ENCODE measurements at places on chromosomes 16 and 17.

- DNase-seq = no peak
Observed at GRCh38 chr16:23502466-23502865, 7.8 kb downstream of the GGA2 start.

DNA sequence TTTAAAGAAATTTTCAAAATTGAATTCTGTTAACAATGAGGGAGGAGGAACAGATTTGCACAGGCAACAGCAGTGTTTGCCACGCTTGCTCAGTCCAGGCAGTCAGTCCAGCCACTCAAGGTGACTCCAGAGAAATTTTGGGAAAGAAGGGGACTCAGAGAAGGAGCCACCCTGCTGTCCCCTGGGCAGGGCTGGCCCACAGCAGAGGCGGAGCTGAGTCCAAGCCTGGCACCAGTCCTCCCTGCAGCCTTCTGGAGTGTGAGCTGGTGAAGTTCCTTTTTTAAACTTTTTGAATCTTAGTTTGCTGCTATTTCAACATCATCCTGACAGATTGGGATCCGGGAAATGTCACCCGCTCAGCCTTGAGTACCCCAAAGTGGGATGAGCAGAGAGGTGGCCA, 14.5 kb upstream of the SLC47A2 start:
- DNase-seq = no peak

GRCh38 chr16:6375465-6376075, 957.1 kb upstream of the RBFOX1 start:
- DNase-seq = no peak

- no peak for DNase-seq
Observed at GRCh38 chr17:60439501-60439900, 17.2 kb downstream of the CHCT1 start.

- DNase-seq = no peak
Observed at GRCh38 chr16:81369888-81370504, 55.2 kb downstream of the GAN start.

DNA sequence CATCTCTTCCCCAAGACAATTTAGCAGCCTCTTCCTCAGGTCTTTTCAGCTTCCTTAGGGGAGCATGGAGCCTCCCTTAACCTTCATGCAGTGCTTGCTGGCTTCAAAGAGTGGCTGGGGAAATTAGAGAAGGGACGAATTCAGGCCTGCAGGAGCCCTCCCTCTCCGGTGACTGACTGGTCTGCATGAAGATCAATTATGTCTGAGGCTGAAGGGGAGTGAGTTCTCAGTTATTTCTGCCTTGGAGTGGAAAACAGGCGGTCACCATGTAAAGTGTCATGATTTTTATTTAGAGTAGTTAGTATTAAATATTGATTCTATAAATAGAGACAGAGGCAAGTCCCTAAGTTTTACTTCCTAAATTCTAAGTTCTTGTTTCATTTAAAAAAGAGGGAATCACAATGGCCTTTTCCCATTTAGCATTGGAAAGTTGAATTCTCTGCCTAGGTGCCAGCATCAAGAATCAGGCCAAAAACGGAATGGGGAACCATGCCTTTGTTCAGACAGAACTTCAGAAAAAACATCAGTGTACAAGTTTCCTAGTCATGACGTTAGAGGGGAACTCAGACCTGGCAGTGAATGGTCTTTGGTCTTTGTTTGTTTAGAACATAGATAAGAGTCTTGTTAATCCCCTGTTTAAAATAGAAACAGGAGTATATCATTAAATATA, 4.4 kb downstream of the GABARAPL2 start:
- no peak for DNase-seq

Measured in activated CD4-positive, alpha-beta T cell treated with anti-CD3 and anti-CD28 coated beads for 1 hour (primary cell).